ENCODE measurements at places on chromosomes 6 and 20.

GRCh38 chr6:7916959-7917358 is 6.4 kb upstream of the TXNDC5 start:
- no peak for DNase-seq

- DNase-seq = no peak
Observed at GRCh38 chr6:28496099-28496779, 19.4 kb downstream of the GPX6 start.

GRCh38 chr6:53411451-53411850 is 62.7 kb upstream of the ELOVL5 start:
- DNase-seq = peak; percentile 38

- DNase-seq = peak; percentile 95
Observed at GRCh38 chr6:111921103-111921502, 47.9 kb upstream of the FYN start.

DNA sequence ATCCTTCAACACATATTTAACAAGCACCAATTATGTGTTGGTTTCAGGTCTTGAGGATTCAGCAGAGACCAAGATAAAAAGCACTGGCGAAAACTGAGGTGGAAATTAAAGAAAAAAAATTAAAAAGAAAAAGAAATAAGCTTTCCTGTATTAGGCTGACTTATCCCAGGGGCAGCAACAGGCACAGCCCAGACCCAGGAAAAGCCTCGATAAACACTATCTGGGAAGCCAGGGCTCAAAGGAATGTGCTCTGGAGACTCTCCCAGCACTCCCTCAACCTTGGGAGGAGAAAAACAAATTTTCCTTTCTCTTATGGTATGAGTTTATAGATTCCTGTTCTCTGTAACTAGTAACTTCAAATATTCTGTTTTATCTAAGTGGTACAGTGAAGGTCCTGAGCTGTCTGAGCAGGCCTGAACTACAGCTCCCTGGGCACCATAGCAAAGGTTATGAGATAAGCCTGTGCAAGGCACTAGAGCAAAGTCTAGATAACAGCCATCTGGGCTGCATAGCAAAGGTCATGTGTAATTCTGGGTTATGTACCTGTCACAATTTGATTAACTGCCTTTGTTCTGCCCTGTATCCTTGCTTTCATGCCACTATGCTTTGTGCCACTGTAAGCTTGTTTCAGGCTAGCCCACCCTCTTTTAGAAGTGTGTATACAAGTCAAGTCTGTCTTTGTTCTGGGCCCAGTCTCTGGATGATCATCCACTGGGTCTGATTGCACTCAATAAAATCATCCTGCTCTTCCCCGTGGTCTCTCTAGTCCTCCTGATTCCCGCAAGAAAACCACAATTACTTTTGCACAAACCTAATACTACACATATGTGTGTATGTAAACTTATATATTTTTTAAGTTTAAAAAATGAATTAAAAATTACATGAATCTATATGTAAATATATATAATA is 54.0 kb downstream of the IL22RA2 start:
- DNase-seq = no peak

DNA sequence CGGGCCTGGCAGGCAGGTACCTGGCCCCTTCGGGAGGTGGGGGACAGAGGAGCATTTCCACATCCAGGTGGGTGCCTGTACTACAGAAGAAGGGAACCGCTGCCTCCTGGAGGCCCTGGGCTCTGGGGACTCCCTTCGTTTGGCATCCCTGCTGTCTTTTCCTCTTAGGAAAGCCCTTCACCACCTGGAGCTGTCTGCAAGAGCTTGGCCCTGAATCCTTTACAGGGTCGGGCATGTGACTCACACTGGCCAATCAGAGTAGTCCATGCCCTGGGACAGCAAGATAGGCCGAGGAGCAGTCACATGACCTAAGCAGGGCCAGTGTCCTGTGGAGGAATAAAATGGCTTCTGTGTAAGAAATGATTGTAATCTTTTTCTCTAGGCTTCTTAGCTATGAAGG is 224.9 kb downstream of the ANKRD60 start:
- DNase-seq = peak; percentile 17

Measured in NCI-H146 (cell line).